ENCODE measurements at places on chromosomes 12 and 14. TPM values are rescaled to one million over a fixed set of nuclear protein-coding genes. Genes with fewer than 3 reads are reported as not detected.

The SLC24A4 gene
- not detected for polyA plus RNA-seq

The RECQL gene
- polyA plus RNA-seq = 8.6 TPM

The ZNF219 gene
- 52.9 TPM for polyA plus RNA-seq

The HELB gene
- under 0.01 TPM for polyA plus RNA-seq

The ZDHHC22 gene
- 0.67 TPM for polyA plus RNA-seq

The DYRK2 gene
- polyA plus RNA-seq = 22.8 TPM

The ALX1 gene
- polyA plus RNA-seq = not detected

The HOTAIR gene
- not detected for polyA plus RNA-seq

The TEX22 gene
- not detected for polyA plus RNA-seq

The WSB2 gene
- polyA plus RNA-seq = 160 TPM

The KRT79 gene
- 0.16 TPM for polyA plus RNA-seq

The EML1 gene
- 5.0 TPM for polyA plus RNA-seq

The JDP2 gene
- 24.5 TPM for polyA plus RNA-seq

The ALG10 gene
- not detected for polyA plus RNA-seq

The NRIP2 gene
- polyA plus RNA-seq = 1.5 TPM

The METTL17 gene
- polyA plus RNA-seq = 24.0 TPM

The KIF21A gene
- 9.3 TPM for polyA plus RNA-seq

All from sigmoid colon (tissue), 7 donors.